ENCODE measurements at places on chromosomes 7 and 10.
A peak's percentile ranks its signal among the peaks of the same experiment; 100 is the strongest.

- no peak for DNase-seq
Measured at GRCh38 chr10:3886641-3887251, 101.7 kb upstream of the KLF6 start.

DNA sequence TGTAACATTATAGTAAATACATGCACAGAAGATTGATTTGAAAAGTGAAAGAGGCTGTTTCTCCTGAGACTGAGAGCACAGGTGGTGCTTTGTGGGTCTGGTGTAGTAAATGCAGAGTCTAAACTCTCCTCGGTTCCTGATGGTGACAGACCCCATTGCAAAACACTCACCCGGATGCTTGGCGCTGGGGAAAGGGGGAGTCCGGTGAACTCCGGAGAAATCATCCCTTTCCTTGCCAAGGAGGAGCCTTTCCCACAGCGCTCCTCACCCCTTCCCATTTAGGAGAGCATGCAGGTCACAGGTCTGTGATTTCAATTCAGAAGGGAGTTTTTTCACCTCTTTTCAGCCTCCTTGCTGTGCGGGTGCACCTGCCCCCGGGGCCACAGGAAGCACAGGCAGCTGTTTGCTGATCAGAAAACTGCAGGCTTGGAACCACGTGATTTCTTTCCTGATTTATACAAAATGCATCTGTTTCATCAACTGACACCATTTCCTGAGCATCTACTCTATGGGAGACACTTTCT is 75.6 kb upstream of the LYZL2 start:
- no peak for DNase-seq

DNA sequence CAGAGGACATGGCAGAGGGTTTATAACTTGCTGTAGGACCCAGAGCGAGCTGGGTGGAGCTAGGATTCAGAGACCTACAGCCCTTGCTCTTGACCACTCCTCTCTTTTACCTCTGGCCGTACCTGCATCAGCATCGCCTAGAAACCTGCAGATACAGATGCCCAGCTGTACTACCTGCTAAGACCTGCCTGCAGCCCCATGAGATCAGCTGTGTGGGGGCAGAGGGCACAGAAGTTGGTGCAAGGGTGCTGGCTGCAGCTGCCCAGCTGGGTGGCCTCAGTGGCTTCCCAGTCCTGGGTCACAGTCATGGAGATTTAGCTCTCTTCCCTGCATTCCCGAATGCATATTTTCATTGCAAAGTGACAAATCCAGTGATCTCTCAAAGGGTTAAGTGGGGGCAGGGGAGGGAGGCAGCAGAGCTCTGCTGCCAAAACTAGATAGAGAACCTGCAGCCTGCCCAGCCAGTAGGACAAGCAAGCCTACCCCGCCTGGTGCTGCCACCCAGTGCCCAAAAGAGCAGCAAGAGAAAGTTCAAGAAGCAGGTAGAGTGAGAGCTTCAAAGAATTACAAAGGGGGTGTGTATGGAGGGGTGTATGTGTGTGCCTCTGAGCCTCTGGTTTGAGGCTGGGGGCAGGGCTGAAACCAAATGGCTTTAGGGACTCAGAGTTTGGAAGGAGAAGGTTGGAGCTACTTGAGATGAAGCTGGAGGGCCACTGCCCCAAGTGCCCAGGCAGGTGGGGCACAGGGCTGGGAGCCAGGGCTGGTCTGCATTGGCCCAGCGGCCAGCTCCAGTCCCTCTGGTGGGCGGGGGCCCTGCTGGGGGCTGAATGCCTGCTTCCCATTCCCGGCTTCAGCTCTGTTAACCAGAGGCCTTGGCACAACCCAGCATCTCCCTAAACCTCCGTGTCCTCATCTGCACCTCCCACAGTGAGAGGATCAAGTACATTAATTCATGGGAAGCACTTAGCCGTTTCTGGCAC is 6.9 kb downstream of the FAM241B start:
- peak; percentile 11 for DNase-seq

DNA sequence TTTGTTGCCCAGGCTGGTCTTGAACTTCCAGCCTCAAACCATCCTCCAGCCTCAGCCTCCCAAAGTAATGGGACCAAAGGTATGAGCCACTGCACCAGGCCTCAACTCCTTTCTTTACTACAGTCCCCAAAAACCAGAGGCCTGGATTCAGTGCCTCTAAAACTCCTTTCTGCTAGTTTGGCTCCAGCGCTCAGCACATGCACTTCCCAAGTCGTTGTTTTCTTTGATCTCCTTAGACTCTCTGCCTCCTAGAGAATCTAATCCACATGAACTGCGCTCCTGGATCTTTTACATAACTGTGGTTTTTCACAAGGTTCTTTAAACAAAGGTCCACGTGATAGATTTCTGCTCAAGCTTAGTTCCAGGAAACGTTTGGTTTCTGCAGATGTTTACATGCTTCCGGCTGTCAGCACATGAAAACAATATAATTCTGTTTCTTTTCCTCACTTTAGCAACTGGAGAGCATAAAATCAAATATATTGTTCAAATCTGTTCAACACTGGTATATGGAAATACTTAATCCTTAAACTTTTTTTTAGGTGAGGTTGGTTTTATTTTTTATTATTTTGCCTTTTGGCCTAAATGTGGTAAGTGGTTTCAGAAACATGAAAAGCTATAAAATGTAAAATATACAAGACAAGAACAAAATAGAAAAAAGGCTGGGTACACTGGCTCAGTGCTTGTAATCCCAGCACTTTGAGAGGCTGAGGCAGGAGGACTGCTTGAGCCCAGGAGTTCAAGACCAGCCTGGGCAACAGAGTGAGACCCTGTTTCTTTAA is 270.5 kb upstream of the MKLN1 start:
- no peak for DNase-seq

GRCh38 chr7:151141855-151142685 is 25.4 kb downstream of the GBX1 start:
- no peak for DNase-seq

GRCh38 chr10:112446055-112446854 is 459 bp downstream of the ZDHHC6 start:
- DNase-seq, result no peak

GRCh38 chr10:72006026-72006425 is 41.8 kb downstream of the CHST3 start:
- no peak for DNase-seq

DNA sequence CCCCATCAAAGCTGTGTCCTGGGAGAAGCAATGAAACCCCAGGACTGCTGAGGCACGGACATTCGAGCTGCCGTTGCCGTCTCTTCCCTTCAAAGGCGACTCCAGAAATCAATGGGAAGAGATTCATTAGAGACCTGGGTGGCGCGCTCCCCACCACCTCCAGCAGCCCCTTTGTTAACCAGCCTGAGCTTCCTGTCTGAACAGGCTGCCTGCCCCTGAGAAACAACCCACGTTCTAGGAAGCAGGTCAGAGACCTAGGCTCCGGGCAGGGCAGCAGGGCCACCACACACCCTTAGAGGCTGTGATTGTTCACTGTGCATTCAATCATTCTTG is 110.9 kb upstream of the PPIF start:
- DNase-seq, result no peak

- no peak for DNase-seq
Measured at GRCh38 chr10:93471110-93471651, 11.0 kb downstream of the MYOF start.

- peak; percentile 24 for DNase-seq
Measured at GRCh38 chr10:110209926-110210673, 2.7 kb downstream of the MXI1 start.

DNA sequence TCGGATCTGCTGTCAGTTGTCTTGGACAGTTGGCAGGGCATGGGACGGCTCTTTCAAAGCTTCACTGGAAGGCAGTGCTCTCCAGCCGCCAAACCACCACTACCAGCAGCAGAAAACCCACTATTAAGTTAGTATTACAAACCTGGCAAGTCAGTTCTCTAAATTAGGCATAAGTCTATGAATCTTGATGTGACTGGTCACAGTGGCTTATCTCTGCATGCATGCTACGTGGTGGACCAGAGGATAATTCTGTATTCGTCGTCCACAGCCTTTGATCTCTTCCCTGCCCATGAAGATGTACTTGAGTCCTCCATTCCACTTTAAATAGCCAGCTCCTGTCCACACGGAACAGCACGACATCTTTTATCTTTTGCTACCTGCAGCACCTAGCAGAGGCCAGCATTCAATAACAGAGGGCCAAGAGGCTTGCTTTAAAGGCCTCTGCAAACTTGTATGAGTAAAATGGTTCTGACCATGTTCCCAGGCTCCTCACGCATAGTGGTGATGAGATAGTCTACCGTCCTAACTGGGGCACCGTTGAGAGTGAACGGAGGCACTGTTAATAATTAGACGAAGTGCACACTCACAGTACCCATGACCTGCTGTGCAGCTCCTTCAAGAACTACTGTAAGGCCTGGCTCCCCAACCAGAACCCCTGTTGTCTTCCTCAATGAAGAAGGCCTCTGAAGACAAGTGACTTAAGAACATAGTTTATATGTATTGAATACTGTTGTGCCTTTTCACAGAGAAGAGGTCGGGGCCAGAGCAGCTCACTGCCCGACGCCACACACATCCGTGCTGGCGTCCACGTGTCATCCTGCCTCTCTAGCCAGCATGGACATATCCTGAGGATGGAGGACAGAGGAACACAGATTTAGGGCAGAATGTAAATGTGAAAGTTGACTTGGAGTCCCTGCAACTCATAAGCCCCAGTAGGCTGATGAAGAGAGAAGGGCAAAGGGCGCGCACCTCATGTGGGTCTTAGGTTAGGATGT is 1.0 kb downstream of the GPR146 start:
- no peak for DNase-seq

GRCh38 chr7:130732980-130733930 is 752 bp downstream of the KLF14 start:
- no peak for DNase-seq

DNA sequence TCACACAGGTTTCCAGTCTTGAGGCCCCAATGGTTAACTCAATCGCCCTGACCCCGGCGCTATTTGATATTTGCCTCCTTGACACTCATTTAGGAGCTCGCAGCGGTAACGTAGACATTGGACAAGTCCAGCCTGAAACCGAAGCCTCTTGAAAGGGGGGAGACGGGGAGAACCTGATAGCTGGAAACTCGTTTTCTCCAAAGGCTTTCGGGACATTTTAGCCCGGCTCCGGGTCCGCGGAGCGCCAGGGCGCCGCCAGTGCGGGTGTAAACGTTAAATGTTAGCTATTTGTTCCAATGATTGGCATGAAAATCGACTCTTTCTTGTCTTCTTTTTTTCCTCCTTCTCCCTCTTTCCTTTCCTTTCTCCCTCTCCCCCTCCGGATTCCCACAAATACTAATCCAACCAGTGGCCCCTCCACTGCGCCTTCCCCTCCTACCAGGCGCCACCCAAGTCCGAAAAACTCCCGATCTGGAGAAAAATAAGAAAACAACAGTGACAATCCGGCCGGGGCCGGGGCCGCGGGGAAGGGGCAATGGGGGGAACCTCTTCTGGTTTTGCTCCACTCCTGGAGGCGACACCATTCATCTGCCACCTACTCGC is 17.2 kb upstream of the GATA3 start:
- DNase-seq, result no peak

GRCh38 chr7:140084972-140085371 is 22.2 kb upstream of the PARP12 start:
- DNase-seq, result peak; percentile 30

DNA sequence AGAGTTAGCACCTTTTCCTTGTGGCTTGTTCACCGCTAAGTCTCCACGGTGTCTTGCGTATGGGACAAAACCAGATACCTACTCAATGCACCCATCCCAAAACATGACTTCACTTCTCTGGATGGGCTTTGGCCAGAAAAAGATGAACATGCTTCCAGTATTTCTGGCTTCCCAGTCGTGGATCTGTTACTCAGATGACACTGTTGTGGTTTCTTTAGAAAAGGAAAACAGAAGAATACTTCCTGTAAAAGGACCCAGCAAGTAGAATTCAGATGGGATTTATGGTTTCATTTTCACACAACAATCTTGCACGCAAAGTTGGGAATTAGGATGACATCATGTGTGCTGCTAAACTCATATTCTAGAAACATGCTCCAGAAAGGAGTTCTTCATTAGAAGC is 216.7 kb downstream of the ADAM12 start:
- no peak for DNase-seq

- no peak for DNase-seq
Measured at GRCh38 chr10:15540727-15541126, 169.6 kb upstream of the FAM171A1 start.

GRCh38 chr7:128924707-128925588 is 12.8 kb upstream of the IRF5 start:
- DNase-seq, result no peak

DNA sequence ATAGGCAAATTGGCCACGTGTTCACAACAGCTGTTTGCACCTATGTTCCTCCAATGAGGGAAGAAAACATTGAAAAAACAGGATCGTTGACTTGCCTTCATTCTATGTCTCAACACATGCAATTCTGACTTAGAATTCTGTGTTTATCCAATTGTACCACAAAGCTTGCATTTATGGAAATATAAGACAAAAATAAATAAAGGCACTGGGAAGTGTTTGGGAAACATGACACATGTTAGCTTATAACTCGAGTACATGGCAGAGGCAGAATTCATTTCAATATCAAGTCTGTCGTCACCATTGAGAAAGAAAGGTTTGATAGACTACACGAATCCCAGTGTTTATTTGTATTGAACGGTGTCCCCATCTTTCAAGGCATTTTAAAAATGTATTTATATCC is 291.2 kb downstream of the AHR start:
- DNase-seq, result no peak

- peak; percentile 61 for DNase-seq
Measured at GRCh38 chr10:132458586-132459300, 61.7 kb downstream of the PWWP2B start.

GRCh38 chr10:58264780-58265179 is 2.9 kb downstream of the IPMK start:
- DNase-seq, result no peak

DNA sequence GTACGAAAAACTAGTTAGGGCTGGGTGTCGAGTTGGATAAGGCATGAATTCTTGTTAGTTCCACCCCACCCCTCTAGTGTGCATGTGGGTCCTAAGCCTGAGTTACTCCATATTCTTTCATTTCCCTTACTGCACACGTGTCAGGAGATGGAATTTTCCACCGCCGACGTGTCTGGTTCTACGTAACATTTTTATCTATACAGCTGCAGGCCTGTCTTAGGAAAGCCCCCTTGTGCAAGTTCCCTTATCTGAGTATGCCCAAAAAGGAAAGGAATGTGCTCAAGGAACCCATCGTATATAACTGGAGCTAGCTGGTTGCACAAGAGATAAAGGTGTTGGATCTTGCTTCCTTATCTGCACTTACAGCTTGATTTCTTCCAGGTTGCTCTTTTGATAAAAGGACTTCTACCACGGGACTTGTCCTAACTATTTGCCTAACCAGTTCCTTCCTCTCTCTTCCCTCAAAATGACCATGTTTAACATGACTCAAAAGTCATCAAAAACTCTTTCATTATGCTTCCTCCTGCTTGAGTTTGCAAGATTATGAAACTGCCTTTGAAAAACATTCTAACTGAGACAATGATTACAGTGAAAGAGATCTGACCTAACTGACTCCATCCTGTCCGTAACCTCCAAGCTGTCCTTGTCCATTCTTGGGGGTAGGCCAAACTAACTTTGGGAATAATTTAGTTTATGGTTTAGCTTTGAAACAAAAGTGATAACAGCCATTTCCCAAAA is 181.4 kb downstream of the AKR1D1 start:
- DNase-seq, result no peak

GRCh38 chr7:101315336-101315735 is 6.3 kb downstream of the IFT22 start:
- DNase-seq, result peak; percentile 32

GRCh38 chr7:2583798-2584580 is 25.2 kb downstream of the IQCE start:
- no peak for DNase-seq
